ENCODE measurements at places on chromosomes 6 and 20.

GRCh38 chr6:111873178-111874024 lies at the start of gene FYN:
TSS of gene FYN (minus strand) at chr6:111873452. CDS start at chr6:111720051, 153,401 bp downstream.
- DNase-seq = peak; percentile 100

DNA sequence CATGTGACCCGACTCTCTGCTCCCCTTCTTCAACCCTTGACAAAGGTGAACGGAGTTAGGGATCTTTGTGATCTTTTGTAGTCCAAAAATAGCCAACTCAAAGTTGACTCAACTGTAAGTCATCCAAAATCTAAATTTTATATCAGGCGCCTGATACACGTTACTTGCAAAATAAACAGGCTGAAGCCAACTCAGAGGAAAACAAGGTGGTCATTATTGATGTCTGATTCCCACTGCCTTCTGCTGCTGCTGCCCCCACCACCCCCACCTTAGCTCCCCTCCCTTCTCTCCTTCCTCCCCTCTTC lies 13.2 kb upstream of the RNF8 start:
- DNase-seq = no peak

GRCh38 chr20:57555457-57556184 lies 5.3 kb upstream of the PCK1 start:
- no peak for DNase-seq

GRCh38 chr20:54268941-54269340 lies 61.1 kb downstream of the PFDN4 start:
- DNase-seq = no peak

DNA sequence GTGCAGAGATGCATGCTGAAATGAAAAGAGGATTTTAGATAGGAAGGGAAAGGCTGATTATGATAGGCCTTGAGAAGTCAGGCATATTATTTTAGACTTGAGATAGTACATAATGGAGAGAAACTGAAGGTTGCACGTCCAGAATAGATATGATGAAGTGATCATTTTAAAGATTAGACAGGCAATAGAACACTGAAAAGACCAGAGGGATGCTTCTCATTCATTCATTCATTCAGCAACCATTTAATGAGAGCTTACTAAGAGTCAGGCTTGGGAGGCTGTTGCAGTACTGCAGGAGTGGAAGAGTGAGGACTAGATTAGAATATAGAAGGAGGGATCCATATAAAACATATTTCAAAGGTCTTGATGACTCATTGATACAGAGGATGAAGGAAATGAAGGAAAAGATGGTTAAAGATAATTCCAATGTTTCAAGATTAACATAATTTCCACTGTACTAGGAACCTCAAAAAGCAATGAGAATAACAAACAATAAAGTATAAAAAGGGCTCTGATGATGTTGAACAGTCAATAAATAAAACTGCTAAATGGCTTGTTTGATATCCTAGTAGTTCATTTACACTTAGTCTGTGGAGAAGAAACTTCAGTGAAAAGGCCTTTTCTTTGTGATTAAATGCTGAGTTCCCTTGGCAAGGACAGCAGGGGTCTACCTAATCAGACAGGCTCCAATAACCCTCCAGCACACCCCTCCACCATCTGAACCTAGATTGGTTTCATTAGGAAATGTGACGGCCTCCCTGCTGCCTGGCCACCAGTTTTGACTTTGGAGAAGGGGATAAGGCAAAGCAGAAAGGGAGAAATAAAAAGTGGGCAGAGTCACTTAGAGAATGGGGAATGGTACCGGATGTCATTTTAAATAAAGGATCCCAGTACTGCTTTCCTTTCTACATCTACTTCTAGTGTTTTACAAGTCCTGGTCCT lies 5.3 kb upstream of the FBXO9 start:
- DNase-seq = no peak

DNA sequence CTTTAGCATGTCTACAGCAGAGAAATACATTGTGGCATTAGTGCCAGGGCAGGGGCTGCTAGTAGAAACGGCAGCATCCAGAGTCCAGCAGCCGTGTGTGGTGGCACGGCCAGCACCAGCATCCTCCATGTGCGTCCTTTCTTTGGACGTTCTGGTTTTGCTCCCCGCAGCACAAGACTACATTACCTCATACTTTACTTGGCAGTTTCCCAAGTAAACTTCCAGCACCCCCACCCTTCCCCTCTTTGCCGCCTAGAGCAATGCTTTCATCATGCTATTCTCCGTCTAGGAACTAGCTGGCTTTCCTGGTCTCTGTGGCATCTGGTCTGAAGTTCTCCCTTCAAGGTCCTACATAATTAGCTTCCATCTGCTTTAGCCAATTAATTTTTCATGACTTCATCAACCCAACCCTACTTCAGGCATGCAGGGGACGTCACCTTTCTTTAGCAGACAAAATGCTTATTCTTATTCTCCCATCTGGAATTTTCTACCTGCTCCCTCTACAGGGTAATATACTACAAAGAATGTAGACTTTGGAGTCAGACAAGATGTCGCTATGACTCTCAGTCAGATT lies 67.6 kb downstream of the BLOC1S5 start:
- DNase-seq = no peak

DNA sequence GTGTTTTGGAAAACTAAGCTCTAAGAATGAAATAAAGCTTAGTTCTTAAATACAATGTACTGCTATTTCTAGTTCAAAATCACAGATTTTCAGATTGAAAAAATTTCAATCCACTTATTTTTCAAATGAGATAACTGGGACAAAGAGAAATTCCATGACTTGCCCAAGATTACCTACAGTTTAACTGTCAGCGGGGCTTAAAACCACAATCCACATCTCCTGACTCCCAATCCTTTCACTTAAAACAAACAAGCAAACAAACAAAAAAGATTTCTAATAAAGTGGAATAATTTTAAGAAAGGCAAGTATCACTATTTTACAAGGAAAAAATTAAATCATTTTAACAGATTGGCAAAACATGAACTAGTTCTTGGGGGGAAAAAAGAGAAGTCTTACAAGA lies 4.2 kb downstream of the PHIP start:
- DNase-seq = no peak

- DNase-seq = peak; percentile 22
Measured at GRCh38 chr20:57748601-57749130, 38.9 kb upstream of the PMEPA1 start.

- DNase-seq = no peak
Measured at GRCh38 chr6:108768792-108769524, 79.3 kb upstream of the ARMC2 start.

- no peak for DNase-seq
Measured at GRCh38 chr20:44208770-44209169, 1.8 kb downstream of the OSER1 start.

DNA sequence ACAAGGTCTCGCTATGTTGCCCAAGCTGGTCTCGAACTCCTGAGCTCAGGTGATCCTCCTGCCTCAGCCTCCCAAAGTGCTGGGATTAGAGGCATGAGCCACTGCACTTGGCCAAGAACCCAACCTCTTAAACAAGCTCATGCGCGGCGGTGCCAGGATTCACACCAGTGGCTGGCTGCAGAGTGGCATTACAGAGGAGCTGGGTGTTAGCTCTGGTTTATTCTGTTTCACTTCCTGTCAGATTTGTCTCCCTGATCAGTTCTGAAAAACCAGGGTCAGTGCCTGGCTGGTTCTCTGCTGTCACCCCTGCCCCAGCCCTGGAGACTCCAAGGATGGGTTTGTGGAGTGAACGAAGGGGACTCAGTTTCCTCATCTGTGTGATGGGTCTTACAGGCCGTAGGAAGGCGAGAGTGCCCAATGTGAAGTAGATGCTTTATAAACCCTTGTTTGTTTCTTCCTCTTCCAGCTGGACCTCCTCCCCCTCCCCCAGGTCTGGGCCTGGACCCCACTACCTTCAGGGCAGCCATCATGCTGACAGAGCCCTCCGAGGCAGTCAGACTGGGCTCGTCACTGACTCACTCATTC lies 63.4 kb downstream of the UBE2V1 start:
- no peak for DNase-seq

GRCh38 chr6:21441386-21441785 lies 152.2 kb upstream of the SOX4 start:
- DNase-seq = no peak

GRCh38 chr20:46883892-46884291 lies 10.8 kb upstream of the EYA2 start:
- no peak for DNase-seq

GRCh38 chr6:154885214-154885613 lies 109.9 kb upstream of the TIAM2 start:
- DNase-seq = no peak

GRCh38 chr6:165659945-165660856 lies 2.8 kb downstream of the PDE10A start:
- no peak for DNase-seq

GRCh38 chr6:137093183-137094069 lies 48.7 kb upstream of the IL20RA start:
- DNase-seq = no peak

DNA sequence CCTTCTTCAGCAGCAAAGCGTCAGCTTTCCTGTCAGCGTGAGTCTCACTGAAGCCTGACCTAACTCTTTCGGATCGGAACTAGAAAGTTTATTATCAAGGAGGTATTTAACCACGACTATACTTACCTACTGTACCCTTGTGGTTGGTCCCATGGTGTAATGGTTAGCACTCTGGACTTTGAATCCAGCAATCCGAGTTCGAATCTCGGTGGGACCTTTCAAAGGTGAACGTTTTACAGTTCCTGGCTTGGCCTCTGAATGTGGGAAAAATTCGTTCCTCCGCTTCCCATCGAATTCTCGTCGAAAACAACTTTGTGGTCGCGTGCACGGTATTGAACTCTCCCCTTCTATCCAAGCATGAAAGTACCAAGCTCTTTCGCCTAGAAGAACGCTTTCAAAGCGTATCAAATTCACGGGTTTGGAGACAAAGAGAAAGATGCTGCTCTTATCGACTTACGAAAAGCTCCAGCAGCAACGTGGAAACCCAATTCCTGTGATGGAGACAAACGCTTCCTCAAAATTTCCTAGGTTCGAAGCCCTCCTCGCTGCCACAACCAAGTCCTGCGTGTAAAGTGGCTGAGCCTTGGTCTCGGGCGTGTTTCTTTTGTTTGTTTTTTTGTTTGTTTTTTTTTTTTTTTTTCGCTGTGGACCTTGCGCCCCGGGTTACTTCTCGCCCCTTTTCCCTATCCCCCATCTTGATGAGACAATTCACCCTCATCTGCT lies 63.7 kb downstream of the GPX5 start:
- DNase-seq = peak; percentile 15

GRCh38 chr6:69719602-69720193 lies 77.1 kb downstream of the LMBRD1 start:
- DNase-seq = no peak

DNA sequence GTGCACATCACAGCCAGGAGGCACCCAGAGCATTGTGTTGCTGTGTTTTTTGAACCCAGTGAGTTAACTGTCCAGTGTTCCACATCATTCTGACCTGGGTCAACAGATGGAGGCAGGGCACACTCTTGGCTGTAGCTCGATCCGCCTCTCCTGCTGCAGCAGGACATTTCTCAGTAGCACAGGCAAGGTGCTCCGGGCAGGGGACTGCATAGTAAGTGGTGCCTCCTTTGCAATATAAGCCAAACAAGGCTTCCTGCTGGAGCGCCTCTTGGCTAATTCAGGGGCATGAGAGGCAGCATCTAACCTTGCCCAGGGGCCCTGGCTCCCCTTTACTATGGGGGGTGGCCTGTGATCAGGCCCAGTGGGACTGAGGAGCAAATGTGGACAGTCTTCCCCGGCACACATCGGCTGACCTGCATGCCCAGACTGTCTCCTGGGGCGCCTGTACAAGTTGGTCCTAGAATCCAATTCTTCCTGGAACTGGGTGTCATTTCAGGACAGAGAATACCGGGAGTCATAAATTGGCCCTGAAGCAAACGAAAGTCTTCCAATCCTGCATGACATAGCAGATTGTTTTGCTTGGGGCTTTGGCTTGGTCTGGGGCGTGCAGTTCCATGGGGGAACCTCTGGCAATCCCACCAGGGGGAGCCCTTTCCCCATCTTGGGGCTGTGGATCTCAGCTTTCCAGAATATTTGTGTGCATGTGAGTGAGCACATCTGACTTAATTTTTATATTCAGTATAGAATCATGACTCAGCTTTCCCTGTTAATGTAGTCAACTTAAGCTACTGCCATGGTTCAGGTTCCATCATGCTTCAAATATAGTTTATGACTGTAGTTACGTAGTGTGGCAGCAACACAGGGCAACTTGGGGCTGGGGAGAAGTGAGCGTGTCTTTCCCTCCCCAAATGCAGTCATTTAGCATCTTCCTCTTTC lies 56.0 kb upstream of the DDR1 start:
- peak; percentile 78 for DNase-seq

GRCh38 chr6:15090145-15090579 lies 155.7 kb upstream of the JARID2 start:
- no peak for DNase-seq

- DNase-seq = no peak
Measured at GRCh38 chr6:4522453-4522852, 253.8 kb upstream of the CDYL start.

GRCh38 chr20:38199501-38200390 lies 34.7 kb upstream of the TGM2 start:
- DNase-seq = no peak

- no peak for DNase-seq
Measured at GRCh38 chr6:1726341-1726768, 116.6 kb downstream of the FOXC1 start.

- no peak for DNase-seq
Measured at GRCh38 chr6:135191508-135192255, 10.6 kb downstream of the MYB start.

DNA sequence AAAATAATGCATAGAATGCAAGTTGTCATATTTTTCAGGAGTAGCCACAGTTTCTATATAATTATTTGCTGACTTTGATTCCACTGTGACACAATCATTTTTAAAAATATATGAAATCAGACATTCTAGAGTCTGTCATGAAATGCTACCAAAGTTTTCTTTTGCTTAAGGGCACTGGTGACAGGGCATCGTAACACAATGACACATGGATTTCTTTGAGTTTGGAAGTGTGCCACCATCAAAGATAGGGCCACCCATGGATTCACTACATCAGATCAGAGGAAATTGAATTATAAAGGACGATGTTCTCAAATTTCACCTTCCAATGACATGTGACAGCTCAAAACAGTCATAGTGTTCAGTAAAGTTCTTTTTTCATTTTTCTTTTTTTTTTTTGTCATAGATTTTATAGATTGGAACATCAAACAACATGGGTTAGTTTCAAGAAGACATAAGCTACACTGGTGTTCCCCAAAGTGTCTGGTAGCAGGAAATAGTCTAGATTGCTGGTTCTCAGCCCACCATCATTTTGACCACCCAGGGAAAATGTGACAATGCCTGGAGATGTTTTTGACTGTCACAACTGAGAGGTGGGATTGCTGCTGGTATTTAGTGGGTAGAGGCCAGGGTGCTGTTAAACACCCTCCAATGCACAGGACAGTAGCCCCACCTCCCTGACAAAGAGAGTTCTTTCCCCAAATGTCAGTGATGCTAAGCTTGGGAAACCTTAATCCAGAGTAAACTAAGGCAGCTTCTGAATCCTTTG lies 123.8 kb upstream of the DOK5 start:
- no peak for DNase-seq

Measured in stimulated activated CD4-positive, alpha-beta T cell treated with anti-CD3 and anti-CD28 coated beads, Interleukin-2, amount 100 ng/mL, for 4 hours (primary cell).